Foreskin keratinocyte (primary cell): ENCODE measurements at places on chromosomes 7 and 10. TPM values are rescaled to one million over a fixed set of nuclear protein-coding genes. Genes with fewer than 3 reads are reported as not detected.

DNA sequence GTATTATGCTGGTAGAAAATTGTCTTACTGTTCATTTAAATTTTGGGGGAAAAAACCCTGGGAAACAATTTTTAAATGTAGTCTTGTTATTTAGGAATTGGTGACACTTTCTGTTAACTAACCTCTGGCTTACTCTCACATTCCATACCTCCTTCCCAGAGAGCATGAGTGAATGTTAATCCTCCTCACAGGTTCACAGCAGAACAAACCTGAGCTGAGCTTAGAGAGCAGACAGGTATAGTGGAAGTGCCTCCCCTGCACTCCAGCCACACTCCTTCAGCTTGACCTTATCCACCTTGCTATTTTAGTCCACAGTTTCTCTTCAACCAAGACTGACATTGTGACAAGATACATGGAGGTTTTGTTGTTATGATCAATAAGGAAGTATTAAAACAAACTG, 235.9 kb downstream of the FOXP2 start:
- no peak for DNase-seq

GRCh38 chr7:123324283-123324682, 124.5 kb upstream of the SLC13A1 start:
- DNase-seq: no peak

GRCh38 chr10:586151-586550, 103.3 kb downstream of the DIP2C start:
- no peak for DNase-seq

DNA sequence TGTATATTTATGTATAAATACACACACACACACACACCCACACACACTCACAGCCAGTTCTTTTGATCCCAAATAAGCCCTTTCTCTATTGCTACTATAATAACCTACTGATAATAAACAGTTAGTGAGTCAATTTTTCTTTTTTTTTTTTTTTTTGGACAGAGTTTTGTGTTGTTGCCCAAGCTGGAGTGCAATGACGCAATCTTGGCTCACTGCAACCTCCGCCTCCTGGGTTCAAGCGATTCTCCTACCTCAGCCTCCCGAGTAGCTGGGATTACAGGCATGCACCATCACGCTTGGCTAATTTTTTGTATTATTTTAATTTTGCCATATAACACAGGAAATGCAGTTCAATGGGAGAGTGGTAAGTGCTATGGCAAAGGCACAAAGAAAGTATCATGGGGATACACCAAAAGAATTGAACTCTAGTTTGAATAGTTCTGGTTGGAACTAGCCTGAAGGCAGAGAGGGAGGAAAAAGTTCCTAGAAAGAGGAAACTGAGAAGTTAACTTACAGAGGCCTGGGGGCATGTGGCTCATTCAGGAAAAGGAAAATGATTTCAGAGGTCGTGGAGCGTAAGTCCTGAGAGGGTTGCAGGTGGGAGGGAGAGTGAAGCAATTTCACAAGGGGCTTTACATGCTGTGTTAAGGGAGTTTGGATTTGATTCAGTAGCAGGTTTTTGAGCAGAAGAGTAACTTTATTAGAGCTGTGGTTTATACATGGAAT, 44.4 kb upstream of the JCAD start:
- DNase-seq: peak; percentile 13

- DNase-seq: no peak
Measured at GRCh38 chr7:94089806-94090205, 85.7 kb upstream of the BET1 start.

DNA sequence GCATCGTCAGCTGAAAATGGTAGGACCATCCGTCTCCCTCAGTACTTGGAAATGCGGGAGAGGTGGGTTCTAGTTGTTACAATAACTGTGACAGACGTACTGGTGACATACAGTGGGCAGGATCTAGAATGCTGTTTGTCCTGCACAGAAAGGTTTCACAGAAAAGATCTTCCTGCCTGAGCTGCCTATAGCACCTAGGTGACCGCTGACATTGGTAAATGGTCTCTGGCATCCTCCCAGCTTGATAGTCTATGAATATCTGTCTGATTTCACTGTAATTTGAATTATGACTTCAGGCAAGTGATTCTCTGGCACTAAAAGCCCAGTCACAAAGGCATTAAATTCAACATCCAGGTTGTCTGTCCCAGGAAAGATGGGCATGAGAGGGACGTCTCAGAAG, 38.2 kb upstream of the CCDC3 start:
- no peak for DNase-seq

GRCh38 chr10:5506246-5506645, 6.9 kb upstream of the CALML5 start:
- no peak for DNase-seq

GRCh38 chr10:31456468-31456867, 137.5 kb downstream of the ZEB1 start:
- no peak for DNase-seq

- DNase-seq: no peak
Measured at GRCh38 chr7:50721661-50722259, 60.9 kb downstream of the GRB10 start.

The PRLHR gene
- polyA plus RNA-seq: not detected in 2 replicates

The MACC1 gene
- polyA plus RNA-seq: 0.91 and 1.8 TPM in 2 replicates

The BTBD16 gene
- 0.55 and 0.68 TPM in 2 replicates for polyA plus RNA-seq

The STARD3NL gene
- 25.3 and 28.8 TPM in 2 replicates for polyA plus RNA-seq

The NUDT1 gene
- 118 TPM in 2 replicates for polyA plus RNA-seq

The MBLAC1 gene
- polyA plus RNA-seq: 1.1 and 1.7 TPM in 2 replicates

The RNF32 gene
- 0.69 and 0.91 TPM in 2 replicates for polyA plus RNA-seq

The SORBS1 gene
- 0.17 and 0.22 TPM in 2 replicates for polyA plus RNA-seq

The VSTM4 gene
- polyA plus RNA-seq: not detected in 2 replicates

The LDB1 gene
- polyA plus RNA-seq: 38.6 and 41.4 TPM in 2 replicates

The SPDYE6 gene
- not detected in 2 replicates for polyA plus RNA-seq

The CLRN3 gene
- not detected in 2 replicates for polyA plus RNA-seq

The SPDYE1 gene
- not detected in 2 replicates for polyA plus RNA-seq

The SPAM1 gene
- polyA plus RNA-seq: not detected in 2 replicates
